Activated T-helper 9 cell treated with anti-CD3 and anti-CD28 coated beads, Interleukin-2, amount 50 U/mL, for 16 hours (primary cell): ENCODE measurements at places on chromosomes 13 and 19.

DNA sequence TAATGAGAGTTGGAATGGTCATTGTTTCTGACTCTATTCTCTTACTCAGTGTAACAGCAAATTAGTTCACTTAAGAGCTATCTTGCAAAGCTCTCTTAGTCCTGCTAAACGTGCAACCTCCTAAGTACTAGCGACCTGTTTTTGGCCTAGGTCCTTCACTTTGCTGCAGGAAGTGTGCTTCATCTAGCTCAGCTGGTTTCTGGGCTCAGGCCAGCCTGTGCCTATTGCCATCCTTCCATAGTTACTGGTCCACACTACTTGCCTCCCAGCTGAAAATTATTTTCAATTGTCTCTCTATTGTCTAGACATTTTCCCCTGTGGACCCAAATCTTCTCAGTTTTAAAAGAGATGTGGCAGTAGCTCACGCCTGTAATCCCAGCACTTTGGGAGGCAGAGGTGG lies 561.3 kb downstream of the FGF9 start:
- no peak for DNase-seq

GRCh38 chr13:105902396-105902795 lies 633.1 kb downstream of the EFNB2 start:
- no peak for DNase-seq

DNA sequence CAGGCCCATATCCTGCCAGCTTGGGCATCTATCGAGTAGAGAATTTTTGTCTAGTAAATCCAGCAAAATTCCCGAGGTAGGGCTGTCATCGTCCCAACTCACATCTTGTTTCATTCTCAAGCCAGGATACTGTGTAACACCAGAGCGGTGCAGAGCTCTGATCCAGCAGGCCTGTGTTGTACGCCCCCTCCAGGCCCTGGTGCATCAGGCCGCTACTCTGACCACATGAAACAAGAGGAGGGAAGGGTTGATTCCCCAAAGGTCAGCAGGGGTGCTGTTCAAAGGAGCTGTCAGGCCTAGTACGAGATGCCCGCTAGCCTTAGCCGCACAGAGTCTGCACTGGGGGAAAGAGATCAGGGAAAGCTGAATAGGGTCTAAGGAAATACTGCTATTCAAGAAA lies 276.0 kb downstream of the SLC7A1 start:
- no peak for DNase-seq

- DNase-seq: no peak
These were observed 545 bp upstream of the ISYNA1 start for GRCh38 chr19:18438331-18439024.

DNA sequence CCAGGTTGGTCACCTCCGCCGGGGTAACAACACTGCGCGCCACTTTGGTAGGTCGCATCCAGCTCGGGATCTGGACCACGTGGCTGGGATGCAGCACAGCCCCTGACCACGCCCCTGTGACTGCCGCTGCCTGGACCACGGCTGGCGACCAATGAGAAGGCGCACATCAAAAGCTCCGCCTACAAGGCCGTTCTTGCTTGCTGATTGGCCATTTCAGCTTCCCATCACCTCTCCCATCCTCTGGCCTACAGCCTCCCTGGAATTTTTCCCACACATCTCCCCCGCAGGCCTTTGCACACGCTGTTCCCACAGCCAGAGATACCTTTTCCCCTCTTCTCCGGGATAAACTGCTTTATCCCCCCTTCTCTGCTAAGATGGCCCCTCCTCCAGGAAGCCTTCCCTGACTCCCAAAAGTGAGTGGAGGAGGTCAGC lies 12.5 kb upstream of the MAP1S start:
- DNase-seq: no peak

GRCh38 chr13:60288569-60288968 lies 108.5 kb upstream of the TDRD3 start:
- DNase-seq: no peak

DNA sequence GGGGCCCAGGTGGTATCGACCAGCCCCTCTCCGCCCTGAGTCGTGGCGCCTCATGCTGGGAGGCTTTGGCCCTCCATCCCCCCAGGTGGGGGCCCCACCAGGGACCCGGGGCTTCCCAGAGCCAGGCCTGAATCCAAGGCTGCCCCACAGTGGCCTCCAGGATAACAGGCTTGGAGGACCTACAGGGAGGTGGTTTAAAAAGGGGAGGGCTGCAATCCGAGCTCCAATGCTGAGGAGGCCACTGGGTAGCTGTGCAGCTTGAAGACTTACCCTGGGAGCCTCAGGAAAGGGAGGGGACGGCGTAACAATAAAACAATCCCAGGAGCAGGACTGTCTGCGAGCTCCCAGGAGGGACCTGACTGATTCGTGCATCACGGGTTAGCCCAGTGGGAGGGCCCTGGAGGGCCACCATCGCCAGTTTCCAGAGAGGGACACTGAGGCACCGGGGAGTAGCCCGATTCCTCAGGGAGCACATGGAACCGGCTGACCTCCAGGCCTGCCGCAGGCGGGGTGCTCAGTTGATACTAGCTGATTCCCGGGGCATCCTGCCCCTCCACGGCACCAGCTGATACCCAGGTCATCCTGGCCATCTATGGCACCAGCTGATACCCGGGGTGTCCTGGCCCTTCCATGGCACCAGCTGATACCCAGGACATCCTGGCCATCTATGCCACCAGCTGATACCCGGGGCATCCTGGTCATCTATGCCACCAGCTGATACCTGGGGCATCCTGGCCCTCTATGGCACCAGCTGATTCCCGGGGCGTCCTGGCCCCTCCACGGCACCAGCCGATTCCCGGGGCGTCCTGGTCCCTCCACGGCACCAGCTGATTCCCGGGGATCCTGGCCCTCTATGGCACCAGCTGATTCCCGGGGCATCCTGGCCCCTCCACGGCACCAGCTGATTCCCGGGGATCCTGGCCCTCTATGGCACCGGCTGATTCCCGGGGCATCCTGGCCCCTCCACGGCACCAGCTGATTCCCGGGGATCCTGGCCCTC lies 3.7 kb upstream of the C2CD4C start:
- no peak for DNase-seq

- no peak for DNase-seq
These were observed 31.4 kb downstream of the PPP5C start for GRCh38 chr19:46378268-46378667.

DNA sequence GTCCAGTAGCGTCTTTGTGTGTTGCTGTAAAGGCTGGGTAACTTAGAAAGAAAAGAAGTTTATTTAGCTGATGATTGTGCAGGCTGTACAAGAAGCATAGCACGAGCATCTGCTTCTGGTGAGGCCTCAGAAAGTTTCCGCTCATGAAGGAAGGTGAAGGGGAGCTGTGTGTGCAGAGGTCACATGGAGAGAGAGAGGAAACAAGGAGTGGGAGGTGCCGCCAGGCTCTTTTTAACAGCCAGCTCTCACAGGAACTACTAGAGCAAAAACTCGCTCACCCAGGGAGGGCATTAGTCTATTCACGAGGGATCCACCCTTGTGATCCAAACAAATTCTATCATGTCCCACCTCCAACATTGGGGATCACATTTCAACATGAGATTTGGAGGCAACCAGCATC lies 99.8 kb downstream of the GPR12 start:
- DNase-seq: no peak

DNA sequence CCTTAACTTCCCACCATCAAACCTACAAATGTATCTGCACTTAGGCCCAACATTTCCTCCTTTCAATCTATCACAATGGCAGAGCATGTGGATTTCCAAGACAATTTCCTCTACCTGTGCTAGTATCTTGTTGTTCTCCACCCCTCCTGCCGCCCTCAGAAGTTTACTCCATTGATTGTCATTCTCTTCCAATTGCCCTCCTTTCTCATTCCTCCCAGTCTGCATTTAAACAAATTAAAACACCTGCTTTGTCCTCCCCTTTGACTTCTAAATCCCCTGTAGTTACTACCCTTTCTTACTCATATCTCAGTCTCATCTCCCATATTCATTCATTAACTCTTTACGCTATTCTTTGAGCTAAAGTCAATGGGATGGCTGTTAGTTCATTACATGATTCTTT lies 370.6 kb downstream of the DIAPH3 start:
- no peak for DNase-seq

GRCh38 chr19:9941671-9942070 lies 5.4 kb upstream of the OLFM2 start:
- no peak for DNase-seq

DNA sequence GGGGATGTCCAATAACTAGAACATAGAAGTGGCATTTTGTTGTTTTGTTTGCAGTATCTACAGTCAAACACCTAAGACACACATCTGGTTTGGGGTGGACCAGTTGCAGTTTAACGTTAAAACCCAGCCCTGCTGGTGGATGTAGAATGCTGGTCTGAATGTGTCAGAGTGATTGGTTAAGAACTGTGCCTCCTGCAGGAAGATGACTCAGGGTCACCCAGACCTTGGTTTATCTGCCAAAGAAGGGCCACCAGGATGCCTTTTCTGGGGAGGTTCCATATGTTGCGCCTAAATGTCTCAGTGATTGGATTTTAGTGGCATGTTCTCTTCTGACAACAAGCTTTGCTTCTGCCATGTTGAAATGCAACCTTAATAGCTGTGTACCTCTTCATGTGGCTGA lies 23.1 kb downstream of the ZNF536 start:
- no peak for DNase-seq

DNA sequence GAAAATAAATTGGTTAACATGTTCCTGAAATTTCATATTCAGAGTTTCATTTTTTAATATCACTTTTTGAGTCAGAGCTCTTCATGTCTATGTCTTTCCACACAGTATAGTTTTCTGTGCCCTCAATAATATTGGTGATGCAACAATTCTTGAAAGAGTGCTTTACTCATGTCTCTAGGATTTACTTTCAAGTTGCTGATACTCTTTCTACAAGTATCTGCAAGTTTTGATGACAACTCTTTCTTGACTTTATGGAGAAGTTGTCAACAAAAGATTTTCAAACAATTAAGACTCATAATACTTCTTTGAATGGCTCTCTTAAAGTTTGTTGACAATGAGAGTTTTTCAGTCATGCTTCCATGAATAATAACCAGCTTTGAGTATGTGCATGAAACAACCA lies 561.7 kb downstream of the DIAPH3 start:
- DNase-seq: no peak

DNA sequence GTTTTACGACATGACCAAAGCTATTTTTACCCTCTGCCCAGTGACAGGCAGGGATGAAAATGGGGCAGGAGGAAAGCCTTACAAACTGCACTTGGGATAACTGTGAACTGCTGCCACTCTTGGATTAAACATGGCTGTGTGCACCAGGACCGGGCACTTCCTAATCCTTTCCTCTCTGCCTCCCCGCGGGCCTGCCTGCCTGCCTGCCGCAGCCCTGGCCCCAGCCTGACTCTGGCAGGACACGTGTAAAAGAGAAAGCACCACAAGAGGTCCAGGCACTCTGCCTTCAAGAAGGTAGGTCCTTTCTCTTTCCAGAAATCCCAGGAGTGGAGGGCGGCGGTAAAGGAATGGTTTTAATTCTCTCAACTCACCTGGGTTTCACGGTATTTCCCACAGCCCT lies 4.8 kb downstream of the TSHZ3 start:
- no peak for DNase-seq
